ENCODE measurements at places on chromosomes 16 and 17.

GRCh38 chr16:67015313-67015731, 13.6 kb upstream of the CBFB start:
- no peak for DNase-seq

DNA sequence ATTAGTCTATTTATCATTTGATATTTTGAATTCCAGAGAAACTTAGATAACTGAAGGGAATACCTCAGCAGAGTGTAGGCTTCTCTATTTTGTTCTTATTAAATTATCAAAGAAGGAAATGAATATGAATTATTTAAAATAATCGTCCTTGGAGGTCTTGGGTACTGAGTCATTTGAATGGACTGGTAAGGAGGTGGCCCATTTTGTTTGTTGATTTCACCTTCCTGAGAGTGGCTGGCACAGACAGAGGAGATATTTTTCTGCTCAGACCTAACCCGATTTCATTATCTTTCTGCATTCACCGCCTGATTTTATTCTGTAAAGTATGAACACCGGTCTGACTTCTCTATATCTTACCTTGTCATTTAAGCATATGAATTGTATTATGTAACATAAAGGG, 88.0 kb downstream of the USP22 start:
- DNase-seq, result no peak

DNA sequence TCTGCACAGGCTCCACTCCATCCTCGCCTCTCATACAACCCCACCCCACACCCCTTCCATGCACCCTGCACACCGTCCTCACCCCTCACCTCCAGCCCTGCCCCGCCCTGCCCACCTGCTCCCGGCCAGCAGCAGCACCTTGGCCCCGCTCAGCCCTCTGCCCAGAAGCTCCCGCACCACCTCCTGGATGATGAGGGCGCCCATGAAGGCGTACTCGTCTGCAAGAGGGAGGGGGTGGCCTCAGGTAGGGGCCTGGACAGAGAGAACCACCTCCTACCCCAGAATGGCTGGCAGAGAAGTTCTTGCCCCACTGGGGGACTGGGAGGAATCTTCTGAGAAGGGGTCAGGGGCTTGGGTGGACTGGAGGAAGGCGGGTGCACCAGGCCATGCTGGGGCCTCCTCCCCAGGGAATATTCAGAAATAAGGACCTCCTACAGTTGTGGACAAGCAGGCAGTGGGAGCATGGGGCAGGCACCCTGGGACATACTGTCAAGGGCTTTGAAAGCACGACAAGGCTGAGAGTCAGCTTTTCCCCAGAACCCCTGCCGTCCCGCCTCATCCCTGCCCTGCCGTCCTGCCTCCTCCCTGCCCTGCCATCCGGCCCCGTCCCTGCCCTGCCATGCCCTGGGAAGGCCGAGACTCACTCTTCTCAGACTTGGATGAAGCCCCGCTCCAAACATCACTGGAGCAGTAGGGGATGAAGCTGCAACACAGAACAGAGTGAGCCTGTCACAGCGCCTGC, 3.1 kb downstream of the NOTUM start:
- no peak for DNase-seq

- DNase-seq, result no peak
Observed at GRCh38 chr17:80742581-80743180, 198.0 kb downstream of the RPTOR start.

- no peak for DNase-seq
Observed at GRCh38 chr16:79757968-79758367, 157.4 kb upstream of the MAF start.

DNA sequence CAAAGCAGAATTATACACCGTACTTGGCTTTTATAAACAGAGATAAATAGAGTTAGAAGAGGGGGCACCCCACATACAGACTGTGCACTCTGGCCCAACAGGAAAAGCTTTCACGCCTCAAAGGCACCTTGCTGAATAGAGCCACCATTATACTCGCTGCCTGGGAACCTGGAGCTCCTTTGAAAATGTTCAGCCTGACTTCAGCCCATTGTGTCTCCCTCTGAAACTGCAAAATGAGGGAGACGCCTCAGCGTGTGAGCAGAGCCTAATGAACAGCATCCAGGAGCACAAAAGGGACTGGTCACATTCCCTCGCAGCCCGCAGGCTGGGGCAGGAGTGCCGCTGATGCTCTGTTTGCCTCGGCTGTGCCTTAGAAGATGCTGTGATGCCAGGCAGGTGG, 46.3 kb downstream of the ABCC12 start:
- DNase-seq, result no peak

DNA sequence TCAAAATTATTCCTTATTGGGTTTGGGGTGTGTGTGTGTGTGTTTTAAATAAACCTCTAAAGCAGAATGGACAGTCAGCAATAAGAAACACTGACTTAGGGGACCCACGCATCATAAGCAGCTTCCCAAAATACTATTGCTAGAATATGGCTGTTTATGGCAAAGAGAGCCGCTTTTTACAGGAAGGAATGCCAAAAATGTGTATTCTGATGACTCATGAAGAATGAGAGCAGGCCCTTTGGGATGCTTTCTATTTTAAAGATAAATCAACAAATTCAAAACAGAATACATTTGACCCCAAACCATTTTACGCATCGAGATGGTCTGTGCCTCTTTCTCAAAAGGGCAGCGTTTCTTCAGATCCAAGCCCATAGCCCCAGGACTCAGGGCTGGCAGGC, 37.5 kb downstream of the ARHGAP17 start:
- peak; percentile 32 for DNase-seq

- no peak for DNase-seq
Observed at GRCh38 chr16:89993377-89993776, 25.9 kb downstream of the DBNDD1 start.

GRCh38 chr17:19507775-19508576, 25.7 kb upstream of the SLC47A1 start:
- peak; percentile 84 for DNase-seq

DNA sequence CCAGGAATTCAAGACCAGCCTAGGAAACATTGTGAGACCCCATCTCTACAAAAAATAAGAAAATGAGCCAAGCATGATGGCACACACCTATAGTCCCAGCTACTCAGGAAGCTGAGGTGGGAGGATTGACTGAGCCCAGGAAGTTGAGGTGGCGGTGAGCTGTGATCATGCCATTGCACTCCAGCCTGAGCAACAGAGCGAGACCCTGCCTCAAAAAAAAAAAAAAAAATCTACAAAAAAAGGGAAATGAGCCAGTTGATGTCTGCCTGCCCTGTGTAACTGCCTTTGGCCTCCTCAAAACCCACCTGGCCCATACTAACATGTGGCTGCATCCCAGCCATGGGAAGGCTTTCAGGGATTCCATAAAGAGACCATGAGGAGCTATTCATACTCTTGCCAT, 4.5 kb downstream of the RANBP10 start:
- DNase-seq, result no peak

DNA sequence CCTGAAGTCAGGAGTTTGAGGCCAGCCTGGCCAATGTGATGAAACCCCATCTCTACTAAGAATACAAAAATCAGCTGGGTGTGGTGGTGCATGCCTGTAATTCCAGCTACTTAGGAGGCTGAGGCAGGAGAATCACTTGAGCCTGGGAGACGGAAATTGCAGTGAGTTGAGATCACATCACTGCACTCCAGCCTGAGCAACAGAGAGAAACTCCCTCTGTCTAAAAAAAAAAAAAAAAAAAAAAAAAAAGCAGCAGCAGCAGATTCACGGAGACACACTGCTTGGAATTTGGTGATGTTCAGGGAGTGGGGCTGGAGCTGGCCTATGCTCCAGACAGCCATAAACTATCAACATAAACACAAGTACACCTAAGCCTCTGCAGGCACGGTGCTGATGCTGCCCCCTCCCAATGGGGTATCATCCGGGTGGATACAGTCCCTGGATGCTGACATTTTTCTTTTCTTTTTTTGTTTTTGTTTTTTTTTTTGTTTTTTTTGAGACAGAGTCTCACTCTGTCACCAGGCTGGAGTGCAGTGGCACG, 39.6 kb upstream of the RHOT1 start:
- DNase-seq, result peak; percentile 35

DNA sequence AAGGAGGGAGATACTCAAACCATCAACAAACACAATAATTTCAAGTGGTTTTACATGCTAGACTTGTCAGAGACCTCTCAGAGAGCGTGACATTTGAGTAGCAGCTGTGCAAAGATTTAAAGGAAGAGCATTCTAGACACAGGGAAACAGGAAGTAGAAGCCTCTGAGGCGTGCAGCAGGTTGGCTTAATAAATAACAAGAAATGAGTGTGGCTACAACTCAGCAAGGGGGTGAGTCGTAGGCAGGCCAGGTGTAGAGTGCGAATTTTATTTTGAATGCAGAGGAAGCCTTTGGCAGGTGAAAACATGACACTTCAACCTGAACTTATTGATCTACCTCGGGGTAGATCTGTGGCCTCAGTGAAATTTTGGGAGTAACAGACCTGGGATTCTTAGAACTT, 73.2 kb upstream of the MRTFB start:
- no peak for DNase-seq

DNA sequence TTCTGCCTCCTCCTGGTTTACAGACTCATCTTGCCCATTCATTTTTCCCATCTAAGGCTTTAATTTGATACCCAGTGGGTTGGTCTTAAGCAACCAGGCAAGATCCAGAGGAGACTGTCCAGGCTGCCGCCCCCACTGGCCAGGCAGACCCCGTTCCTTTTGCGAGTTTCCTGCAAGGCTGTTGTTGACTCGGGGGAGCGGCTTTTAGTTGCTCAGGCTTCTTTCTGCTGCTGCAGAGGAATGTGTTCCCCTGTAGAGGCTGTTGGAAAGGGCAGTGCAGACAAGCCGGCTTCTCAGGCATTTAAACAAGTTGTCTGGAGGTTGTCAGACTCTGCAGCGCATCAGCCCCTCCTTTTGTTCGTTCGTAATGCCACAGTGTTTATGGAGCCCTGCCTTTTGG, 231.2 kb downstream of the PRKCA start:
- no peak for DNase-seq

- no peak for DNase-seq
Observed at GRCh38 chr17:60356940-60357339, 35.0 kb downstream of the USP32 start.

GRCh38 chr17:82303944-82304808, 13.2 kb downstream of the CD7 start:
- no peak for DNase-seq

- DNase-seq, result no peak
Observed at GRCh38 chr17:8900626-8901585, 33.4 kb upstream of the PIK3R6 start.

All from GM04504 (cell line).